ENCODE measurements at places on chromosomes 6 and 20. TPM values are rescaled to one million over a fixed set of nuclear protein-coding genes. Genes with fewer than 3 reads are reported as not detected.

DNA sequence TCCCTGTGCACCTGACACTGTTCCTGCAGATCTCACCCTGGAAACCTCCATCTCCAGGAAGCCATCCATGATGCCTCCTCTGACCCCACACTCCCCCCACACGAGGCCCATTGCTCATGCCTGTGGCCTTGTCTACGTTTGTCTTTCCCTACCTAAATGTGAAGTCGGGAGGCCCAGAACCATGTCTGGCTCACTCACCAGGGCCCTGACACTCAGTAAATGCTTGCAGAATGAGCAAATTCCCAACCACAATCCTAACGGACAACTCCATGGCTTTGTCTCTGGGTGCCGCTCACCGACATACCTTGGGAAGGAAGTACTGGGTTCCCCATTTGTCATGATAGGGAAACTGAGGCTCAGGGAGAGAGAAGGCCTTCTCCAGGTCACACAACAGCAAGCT is 7.3 kb downstream of the PEDS1 start:
- no peak for DNase-seq

DNA sequence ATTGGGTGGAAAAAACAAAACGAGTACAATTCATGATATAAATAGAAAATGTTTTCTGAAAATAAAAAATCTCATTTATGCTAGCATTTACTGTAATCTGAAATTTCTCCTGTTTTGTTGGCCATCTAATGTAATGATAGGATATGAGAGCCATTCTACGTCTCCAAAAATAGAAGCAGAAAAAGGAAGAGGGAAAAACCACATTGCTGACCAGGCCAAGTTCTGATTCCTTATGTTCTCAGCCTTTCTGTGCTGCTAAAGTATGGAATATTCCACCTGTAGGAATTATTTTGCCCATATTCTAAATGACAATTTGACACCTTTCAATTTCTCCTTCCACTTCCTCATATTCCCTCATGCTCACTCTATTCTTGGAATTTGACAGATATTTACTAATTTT is 110.2 kb downstream of the TBXT start:
- DNase-seq: no peak

The GCM1 gene
- not detected for total RNA-seq

The FAM83C gene
- not detected for total RNA-seq
